BJ (cell line): ENCODE measurements at places on chromosomes 7 and 10. TPM values are rescaled to one million over a fixed set of nuclear protein-coding genes. Genes with fewer than 3 reads are reported as not detected.

DNA sequence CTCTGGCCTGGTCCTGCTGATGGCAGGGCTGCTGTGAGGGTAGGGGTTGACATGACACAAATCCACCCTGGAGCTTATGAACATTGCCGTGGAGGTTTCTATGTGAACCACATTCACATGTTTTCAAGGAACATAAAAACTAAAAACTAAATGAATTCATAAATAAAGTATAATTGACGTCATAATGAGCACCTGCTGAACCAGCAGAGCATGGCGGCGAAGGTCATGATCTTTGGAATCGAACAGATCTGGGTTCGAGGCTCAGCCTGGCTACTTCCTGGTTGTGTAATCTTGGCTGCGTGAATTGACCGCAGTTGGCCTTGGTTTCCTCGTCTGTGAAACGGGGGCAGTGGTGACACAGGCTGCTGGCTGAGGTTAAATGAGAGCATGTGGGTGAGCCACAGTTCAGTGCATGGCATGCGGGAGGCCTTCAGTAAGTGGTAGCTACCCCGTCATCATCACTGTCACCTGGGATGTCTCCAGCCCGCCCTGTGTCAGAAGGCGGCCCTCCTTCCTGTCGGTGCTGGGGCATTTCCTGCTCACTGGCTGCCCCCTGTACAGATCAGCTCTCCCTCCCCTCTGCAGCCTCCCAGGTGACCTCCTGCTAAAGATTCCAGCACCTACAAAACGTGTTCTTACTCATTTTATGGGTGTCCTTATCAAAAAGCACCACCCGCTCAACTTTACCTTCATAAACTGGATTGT, 190.3 kb upstream of the SHH start:
- no peak for DNase-seq

DNA sequence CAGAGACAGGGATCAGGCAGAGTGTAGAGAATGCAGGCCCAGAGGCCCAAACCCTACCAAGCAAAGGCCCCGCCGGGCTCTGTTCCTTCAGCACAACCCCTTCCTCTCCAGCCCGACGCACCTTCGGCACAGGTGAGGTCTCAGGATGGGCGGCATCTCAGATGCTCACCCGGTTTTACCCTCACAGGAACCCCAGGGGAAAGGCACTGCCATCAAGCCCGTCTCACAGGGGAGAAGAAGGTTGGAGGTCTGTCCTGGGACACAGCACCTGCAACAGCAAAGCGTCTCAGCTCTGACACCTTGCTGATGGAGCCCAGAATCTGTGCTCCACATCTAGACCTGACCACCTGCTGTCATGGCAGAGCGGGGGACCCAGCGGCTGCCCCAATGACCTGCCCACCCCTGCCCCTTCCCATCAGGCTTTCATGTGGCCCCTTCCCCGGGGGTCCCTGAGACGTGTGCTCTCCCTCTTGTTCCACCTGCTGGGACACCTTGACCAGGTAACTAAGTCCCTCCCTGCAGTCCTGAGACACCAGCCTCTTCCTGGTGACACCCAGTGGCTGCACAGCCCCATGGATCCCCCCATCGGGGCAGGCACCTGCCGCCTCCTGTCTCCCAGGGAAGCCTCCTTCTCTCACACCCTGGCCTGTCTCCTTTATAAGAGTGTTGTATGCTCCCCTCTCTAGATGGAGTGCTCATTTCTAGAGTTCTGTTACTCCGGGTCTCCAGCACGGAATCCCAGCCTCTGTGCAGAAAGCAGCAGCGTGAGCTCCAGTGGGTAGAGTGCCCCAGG, 315.6 kb downstream of the DNAJB6 start:
- no peak for DNase-seq

DNA sequence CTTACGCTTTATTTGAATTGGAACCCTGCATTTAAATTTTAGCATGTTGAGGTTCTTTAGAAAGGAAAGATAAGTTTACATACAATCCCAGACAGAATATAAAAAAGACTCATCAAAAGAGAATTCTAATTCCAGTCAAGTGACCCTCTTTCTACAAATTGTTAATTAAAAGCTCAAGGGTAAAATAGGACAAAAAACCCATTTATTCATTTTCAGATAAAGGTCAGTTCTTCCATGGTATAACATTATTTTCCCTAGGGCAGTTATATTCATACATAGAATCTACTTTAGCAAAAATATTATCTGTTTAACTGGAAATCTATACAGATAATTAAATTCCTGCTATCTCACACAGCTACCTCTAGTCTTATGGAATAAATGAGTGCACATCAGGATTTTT, 137.5 kb upstream of the LAMB4 start:
- no peak for DNase-seq

- DNase-seq: no peak
Observed at GRCh38 chr10:131921184-131921583, 20.4 kb downstream of the PPP2R2D start.

ACTA2 gene
- polyA plus RNA-seq: 1,067 and 1,821 TPM in 2 replicates

FAM13C gene
- polyA plus RNA-seq: not detected in 2 replicates

DNA sequence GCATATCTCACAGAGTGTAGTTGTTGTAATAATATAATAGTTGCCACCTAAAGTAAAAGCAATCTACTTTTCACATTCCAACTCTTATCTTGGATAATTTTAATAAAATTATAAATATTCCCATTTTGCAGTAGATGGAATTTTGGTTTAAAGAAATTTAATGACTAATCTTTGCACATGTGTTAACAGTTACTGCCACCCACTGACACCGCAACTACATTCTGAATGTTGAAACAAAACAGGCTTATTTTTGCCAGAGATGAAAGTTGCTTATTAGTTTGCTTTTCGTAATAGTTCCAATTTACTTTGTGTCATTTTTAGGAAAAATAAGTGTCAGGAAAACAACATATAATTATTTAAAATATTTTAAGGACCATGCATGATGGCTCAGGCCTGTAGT, 557.5 kb upstream of the PCDH15 start:
- DNase-seq: no peak

SLC16A9 gene
- 0.05 TPM in 2 replicates for polyA plus RNA-seq

AOAH gene
- polyA plus RNA-seq: not detected in 2 replicates

GRCh38 chr10:25786161-25786560, 147.9 kb upstream of the MYO3A start:
- no peak for DNase-seq

IFIT1B gene
- polyA plus RNA-seq: not detected in 2 replicates

ATOH7 gene
- polyA plus RNA-seq: 0.05 TPM in 1 of 2 replicates, not detected in the other

DNA sequence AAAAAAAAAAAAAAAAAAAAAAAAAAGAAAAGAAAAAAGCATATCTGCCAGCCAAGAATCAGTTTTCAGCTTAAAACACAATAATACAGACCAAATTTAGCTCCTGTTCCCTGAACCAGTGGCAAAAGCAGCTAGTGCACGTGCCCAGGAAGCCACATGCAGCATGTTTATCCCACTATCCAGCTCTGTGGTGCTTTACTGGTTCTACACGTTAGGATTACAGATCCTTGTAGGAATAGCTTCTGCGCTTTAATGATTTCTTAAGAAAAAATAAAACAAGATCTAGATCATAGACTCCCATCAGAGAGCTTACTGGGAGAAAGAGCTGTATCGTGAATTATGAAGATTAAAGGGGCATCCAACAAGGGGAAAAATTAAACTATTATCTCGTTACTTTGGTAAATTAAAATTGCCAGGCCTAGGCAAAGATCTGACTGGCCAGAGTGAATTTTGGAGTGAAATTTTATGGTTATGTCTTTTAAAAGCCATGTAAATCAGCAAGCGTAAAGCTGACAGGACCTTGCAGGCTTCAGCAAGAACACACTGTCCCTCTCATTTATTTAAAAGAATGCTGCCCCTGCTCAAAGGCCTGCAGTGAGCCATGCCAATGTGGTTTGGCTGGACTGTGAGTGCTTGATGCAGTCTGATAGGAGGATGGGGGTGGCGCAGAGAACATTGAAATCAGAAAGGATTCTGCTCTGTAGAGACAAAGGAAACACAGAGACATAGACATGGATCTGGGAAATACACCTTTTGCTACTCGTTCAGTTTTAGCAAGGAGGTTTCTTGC, 177.3 kb upstream of the PHYHIPL start:
- no peak for DNase-seq

GRCh38 chr7:147547252-147547897, 1043.2 kb upstream of the C7orf33 start:
- no peak for DNase-seq

- DNase-seq: no peak
Observed at GRCh38 chr10:3712707-3713106, 72.3 kb downstream of the KLF6 start.

- no peak for DNase-seq
Observed at GRCh38 chr7:78683566-78683965, 769.9 kb downstream of the MAGI2 start.

ZFAND4 gene
- 2.1 and 3.6 TPM in 2 replicates for polyA plus RNA-seq

DNA sequence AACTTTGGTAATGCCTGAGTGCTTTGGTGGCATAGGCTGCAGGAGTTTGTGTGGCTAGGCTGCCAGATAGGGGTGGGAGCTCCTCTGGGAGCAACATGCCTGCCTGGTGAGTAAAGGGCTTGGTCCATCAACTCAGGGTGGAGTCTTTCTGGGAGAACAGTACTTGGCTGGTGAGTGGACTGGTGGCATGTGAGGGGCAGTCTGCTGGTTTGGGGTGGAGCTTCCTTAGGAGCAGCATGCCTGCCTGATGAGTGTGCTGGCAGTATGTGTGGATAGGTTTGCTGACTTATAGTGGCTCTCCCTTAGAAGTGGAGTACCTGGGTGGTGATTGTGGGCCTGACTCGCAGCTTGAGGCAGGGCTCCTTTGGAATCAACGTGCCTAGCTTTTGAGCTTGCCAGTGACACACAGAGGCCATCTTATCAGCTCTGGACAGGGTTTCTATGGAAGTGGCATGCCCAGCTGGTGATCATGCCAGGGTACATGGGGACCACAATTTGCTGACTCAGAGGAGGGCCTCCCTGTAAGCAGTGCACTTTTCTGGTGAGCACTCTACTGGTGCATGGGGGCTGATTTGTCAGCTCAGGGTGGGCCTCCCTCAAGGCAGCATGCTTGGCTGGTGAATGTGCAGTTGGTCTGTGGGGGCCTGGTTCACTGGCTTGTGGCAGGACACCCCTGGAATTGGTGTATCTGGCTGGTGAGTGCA, 35.0 kb upstream of the SRI start:
- DNase-seq: no peak

DNA sequence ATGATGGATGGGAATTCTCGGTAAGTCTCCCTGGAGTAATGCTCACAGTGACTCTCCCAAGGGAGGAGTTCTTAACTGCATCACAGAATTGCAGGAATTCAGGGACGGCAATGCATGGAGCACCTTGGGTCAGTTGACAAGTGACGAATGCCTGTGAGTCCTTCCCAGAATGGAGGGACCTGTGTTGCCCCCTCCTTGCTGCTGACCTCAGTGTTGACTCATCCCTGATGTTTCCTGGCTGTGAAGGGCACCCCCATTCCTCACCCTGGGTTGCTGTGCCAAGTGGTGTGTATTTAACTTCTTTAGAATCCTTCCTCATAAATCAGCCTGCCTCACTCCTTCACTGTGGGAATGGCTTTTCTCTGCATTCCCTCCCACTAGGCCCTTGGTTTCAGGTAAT, 98.9 kb downstream of the LRMDA start:
- no peak for DNase-seq

DNA sequence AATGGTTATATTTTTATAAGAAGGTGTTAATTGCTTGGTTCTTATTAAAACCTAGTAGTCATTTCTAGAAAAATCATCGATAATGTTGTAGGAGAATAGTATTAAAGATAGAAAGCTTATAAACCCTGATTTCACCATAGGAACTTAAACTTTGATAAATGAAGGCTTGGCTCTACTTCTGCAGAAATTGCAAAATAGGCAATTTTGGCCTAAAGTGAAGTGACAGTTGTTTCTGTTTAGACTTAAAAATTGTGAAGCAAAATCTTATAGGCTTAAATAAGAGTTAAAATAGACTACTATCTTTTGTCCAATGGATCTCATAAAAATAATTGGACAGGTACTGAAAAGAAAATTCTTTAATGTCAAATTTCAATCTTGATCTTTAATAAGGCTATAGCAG, 321.6 kb upstream of the FZD8 start:
- no peak for DNase-seq

DNA sequence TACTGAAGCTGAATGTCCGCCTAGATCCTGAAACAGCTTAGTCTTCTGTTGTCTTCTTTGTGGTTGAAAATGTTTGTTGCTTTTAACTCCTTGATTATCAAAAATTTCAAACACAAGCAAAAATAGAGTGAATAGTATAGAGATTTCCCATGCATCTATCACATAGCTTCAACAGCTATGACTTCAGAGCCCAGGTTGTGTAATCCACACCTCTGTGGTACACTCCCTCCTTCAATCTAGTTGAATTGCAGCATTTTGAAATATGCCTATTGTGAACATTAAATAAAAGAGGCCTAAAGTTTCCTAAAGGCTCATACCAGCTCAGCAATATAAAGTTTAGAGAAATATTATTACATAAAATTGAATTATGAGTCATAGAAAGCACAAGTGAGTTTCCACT, 204.7 kb upstream of the HDAC9 start:
- DNase-seq: no peak

DNA sequence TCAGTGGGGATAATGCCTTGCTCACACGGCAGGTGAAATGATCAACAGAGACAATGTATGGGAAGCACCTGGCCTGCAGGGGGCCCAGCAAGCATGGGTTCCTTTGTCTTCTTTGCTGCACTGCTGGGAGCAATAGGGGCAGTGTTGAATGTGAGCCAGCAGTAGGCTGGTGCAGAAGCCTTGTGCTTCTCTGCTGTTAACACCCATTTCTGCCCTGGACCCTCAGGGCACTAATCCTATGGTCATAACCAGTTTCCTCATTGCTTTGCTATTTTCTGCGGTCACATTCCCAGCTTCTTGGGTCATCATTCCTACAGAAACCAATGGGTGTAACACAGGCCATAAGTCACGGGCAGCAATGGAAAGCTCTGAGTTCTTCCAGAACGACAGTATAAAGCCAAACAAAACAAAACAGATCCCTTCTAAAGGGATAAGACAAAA, 10.9 kb upstream of the LGI1 start:
- peak; percentile 98 for DNase-seq
